ENCODE measurements at places on chromosomes 1 and 21.

GRCh38 chr1:223739366-223740037 is 27.2 kb downstream of the CAPN2 start:
- DNase-seq = no peak

GRCh38 chr1:213099682-213100399 is 48.8 kb downstream of the RPS6KC1 start:
- DNase-seq = no peak

- no peak for DNase-seq
Measured at GRCh38 chr1:198564716-198565115, 24.2 kb upstream of the ATP6V1G3 start.

DNA sequence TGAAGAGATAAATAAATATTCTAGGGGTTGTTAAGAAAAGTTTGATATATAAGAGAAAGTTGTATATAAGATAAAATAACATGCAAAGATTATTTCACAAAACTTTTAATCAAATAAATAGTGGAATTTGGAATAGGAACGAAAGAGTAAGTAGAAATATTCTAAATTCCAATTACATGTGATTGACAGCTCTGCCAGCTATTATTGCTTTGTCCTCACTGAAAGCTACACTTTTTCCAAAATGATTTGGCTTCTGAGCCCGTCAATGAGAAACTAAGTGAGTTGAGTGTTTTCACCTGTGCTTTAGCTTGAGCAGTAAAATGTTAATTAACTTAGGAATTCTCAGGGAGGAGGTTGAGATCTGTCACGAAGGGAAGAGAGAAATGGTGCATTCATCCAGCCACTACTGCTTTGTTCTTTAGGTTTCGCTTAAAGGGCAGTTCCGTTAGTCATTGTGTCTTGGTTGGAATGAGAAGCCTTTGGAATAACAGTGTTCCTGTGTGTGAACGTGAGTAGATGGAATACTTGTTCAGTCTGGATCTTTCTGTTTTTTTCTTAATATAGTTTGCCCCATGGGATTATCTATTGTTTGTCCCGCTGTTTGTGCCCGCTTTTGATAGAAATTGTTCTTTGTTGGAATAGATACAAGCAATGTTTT is 63.3 kb upstream of the CR1L start:
- no peak for DNase-seq

Data from AG04449 (cell line).